Stimulated activated CD4-positive, alpha-beta T cell treated with anti-CD3 and anti-CD28 coated beads, TNF-alpha, amount 100 ng/mL, for 4 hours (primary cell): ENCODE measurements at places on chromosomes 7 and 10.

- DNase-seq = no peak
Measured at GRCh38 chr10:100380400-100380799, 33.4 kb downstream of the SCD start.

DNA sequence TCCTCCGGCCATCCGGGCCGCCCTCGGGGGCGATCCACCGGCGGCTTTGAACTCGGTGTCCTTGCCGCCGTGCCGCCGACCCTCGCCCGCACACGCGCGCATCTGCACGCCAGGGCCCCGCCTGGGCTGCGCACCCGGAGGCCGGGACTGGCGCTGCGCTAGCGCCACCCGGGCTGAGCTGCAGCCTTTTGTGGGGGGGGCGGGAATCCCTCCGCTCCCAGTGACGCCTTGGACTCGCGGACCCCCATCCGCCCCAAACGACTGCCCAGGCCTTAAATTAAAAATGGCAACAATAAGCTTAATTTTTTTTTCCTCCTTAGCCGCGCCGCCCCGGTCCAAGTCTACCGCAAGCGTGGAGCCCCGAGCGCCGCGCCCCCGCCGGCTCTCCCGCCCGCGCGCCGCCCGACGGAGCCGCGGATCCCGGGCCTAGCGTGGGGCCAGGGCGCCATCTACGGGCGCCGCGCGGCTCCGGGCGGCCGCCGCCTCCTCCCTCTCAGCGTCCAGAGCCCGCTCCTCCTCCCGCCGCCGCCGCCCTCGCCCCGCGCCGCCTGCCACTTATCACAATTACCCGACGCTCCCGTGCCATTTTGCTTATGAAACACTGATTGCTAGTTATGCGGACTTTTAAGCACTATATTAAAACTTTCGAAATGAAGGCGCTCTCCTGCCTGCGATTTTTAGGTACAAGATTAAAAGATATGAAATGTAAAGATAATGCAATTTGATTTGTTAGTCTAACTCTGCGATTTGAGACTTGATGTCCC, 7.5 kb upstream of the EBF3 start:
- DNase-seq = no peak

DNA sequence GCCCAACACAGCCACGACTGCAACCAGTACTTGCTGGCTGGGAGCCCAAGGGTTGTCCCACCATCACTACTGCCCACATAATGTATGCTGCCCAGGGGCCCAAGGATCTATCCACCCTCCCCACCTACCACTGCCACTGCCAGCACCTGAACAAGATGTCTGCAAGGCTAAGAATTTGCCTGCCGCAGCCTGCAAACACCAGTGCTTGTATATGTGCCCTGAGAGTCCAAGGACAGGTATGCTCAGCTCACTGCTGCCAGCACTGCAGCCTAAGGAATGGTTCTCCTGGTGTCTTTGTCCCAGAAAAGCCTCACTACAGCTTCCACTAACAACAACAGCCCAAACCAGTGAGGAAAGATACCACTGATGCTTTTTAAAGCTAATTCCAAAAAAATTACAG, 1174.0 kb downstream of the SORCS1 start:
- DNase-seq = no peak

DNA sequence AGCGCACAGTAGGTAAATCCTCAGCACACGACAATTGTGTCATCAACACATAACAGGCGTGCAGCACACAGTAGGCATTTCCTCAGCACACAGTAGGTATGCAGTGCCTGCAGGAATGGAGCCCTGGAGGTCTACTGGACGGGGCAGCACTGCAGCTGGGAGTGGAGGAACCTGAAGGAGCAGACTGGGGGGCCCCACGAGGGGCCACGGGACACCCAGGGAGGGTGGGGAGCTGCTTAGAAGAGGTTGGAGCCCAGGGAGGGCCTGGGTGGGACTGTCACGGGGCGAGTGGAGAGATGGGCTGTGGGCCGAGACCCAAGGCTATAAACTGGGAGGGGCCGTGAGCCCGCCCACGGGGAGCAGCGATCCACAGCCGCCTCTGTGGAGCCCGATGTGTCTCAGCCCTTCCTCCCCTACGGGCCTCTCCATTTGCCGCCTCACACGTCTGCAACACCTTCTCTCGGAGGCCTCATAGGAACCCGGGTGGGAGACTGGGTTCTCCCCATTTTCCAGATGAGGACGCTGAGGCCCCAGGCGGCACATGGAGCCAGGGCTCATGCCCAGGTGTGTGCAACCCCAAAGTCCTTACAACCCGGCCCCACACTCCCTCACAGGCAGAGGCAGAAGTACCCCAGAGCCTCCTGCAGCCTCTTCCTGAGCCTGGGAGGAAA, 101.5 kb downstream of the MICALL2 start:
- DNase-seq = no peak

GRCh38 chr7:50851451-50851850, 68.8 kb upstream of the GRB10 start:
- DNase-seq = no peak

- no peak for DNase-seq
Measured at GRCh38 chr7:28656529-28656928, 244.2 kb downstream of the CREB5 start.

DNA sequence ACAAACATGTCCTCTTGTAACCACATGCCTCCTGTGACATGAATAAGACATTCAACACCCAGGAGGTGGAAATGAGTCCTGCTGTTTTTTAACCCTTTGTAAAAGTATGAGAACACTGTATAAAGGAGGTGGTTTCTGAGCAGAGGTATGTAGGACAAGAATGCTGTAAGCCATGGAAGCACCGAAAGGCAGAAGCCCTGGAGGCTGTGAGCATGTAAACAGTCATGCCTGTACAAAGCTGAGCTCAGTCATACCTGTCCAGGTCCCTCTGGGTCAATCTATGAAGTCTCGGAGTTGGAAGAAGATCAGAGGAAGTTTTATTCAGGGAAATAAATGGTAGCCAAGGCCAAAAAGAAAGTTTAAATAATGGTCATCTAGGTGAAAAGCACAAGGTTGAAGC, 34.7 kb upstream of the XPNPEP1 start:
- DNase-seq = no peak

DNA sequence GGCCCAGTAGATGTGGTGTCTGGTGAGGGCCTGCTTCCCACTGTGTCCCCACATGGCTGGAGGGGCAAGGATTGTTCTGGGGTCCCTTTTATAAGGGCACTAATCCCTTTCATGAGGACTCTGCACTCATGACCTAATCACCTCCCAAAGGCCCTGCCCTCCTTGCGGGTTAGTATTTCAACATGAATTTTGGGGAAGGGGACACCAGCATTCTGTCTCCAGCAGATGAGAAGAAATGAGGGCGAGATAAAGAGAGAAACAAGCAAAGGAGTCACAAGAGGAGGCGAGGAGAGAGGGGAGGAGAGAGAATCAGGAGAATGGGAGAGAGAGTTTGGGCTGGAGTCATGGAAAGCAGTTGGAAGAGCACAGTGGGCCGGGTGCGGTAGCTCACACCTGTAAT, 83.7 kb downstream of the C10orf105 start:
- no peak for DNase-seq

DNA sequence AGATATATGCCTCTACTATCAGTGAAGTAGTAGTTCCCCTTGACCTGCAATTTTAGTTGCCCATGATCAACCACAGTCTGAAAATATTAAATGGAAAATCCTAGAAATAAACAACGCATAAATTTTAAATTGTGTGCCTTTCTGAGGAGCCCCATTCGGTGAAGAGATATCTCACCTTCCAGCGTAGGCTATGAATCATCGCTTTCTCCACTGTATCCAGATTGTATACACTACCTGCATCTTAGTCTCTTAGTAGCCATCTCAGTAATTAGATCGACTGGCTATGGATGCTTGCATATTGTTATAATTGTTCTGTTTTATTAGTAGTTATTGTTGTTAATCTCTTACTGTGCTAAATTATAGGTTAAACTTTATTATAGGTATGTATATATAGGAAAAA, 151.3 kb downstream of the LRRC4 start:
- DNase-seq = no peak

- DNase-seq = no peak
Measured at GRCh38 chr7:107622429-107622828, 38.2 kb upstream of the SLC26A4 start.

DNA sequence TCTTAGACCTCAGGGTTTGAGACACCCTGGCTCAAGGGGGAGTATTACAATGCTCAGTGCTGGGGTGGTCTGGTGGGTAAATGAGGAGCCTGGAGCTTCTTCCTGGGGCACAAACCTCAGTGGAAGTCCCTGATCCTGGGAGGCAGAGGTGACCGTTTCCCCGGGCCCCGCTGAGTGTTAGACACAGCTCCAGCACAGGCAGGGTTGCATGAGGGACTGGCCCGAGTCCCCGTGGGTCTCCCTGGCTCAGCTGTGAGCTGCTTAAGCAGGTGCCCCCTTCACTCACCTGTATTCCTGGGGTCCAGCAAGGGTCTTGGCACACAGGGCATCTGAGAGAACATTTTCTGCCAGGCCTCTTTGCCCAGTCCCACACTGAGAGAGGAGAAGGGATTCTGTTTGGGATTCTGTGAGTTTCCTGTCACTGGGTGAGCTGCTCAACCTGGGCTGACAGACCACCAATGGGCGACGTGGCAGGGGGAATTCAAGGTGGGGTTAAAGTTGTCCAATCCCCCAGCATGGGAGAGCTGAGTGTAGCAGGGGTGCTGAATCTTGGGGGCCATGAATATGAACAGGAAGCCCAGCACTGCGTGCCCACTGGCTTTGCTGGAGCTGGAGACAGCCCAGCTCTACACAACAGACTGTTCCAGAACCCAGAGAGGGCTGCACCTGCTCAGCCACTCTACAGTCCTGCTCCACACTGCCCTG, 29.9 kb downstream of the DDIT4 start:
- DNase-seq = no peak

GRCh38 chr7:152105205-152105604, 79.7 kb downstream of the GALNT11 start:
- no peak for DNase-seq

DNA sequence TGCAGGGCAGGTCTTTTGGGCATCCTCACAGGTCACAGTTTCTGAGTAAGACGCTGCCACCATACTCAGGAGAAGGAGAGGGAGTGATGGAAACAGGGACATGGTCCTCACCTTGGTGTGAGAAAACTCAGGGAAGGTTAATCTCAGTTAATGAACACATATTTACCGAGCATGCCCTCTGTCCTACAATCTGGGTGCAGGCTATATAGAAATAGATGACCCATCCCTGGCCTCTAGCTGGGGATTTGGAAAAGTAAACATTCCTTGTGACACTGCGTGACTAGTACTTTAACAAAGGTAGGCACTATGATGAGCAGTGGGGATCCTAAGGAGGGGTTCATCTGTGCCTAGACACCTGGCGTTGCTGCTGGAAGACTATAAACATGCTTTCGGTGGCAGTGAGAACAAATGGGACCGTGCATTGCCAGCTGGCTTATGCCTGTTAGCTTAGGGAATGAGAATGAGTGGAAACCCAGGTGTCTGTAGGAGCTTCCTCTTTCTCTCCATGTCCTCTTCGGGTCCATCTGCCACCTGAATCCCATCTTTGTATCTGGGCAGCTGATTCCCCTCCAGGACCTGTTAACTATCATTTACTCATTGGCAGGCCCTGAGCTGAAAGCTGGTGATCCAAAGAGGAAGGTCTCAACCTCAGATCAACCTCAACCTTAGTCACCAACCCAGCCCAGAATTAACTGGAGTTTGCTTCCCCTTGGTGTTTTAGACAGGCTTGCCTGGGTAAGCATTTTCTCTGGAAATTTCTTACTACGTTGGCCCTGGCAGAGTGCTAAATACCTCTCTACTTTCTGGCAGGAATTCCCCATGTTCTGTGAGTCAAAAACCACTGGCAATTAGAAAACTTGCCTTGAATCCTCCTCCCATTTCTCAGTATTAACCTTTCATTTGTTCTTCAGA, 794 bp downstream of the MBL2 start:
- no peak for DNase-seq

DNA sequence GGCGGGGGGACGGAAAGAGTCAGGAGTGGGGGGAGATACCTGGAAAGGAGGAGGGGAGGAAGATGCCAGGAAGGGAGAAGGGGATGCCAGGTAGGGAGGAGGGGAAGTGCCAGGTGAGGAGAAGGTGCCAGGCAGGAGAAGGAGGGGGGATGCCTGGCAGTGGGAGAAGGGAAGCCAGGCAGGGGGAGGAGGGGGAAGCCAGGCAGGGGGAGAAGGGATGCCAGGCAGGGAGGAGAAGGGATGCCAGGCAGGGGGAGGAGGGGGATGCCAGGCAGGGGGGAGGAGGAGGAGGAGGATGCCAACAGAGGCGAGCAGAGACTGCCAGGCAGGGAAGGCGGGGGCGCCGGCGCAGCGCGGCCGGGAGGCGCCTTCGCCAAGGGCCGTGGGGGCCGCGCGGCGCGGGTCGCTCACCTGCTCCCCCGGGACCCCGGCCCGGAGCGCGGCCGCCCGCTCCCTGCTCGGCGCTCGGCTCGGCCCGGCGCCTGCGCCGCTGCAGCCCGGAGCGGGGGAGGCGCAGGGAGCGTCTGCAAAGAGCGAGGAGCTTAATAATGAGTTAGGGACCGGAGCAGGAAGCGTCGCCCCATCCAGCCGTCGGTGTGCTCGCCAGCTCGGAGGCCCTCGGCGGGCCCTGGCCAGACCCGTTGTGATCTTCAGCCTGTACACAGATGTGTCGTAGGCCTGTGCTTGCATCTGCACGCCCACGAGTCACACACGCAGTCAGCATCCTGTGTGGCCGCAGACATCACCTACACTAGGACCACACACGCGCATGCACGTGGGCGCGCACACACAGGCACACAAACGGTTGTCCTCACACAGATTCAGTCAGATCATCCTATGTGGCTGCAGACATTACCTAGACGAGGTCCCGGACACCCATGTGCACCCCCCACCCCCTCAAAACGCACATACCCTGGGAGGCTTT, 28.4 kb upstream of the SMARCD3 start:
- peak; percentile 17 for DNase-seq

DNA sequence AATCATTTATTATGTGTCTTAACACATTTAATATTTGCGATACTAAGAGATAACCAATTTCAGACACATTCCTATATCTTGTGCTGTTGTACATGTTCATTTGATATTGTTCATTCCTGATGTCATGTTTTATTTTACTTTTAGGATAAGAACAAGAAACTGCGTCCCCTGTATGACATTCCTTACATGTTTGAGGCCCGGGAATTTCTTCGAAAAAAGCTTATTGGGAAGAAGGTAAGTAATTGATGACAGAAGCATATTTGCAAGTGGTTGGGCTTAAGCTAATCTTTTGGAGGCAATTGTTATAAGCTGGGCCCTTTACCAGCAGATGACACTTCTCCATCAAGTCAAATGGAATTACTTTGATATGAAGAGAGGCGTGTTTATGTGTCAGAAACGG, 155.3 kb downstream of the SND1 start:
- no peak for DNase-seq

GRCh38 chr7:30471205-30471604, 7.4 kb downstream of the NOD1 start:
- no peak for DNase-seq
